Nasal cavity respiratory epithelium epithelial cell of viscerocranial mucosa (primary cell): ENCODE measurements at places on chromosomes 6 and 20. TPM values are rescaled to one million over a fixed set of nuclear protein-coding genes. Genes with fewer than 3 reads are reported as not detected.

The RAET1E gene
- 15.0 and 18.5 TPM in 2 replicates for total RNA-seq

The CDSN gene
- total RNA-seq = under 0.01 and 10.9 TPM in 2 replicates

The F13A1 gene
- total RNA-seq = not detected in 2 replicates

The BPI gene
- total RNA-seq = not detected in 2 replicates

The RBPJL gene
- not detected in 2 replicates for total RNA-seq

The SPATA25 gene
- 0.34 and 1.00 TPM in 2 replicates for total RNA-seq

The SSTR4 gene
- total RNA-seq = not detected in 2 replicates

The BPIFA1 gene
- 24.0 TPM in 1 of 2 replicates, not detected in the other for total RNA-seq

The BNIP5 gene
- not detected in 2 replicates for total RNA-seq

The CLVS2 gene
- not detected in 2 replicates for total RNA-seq

The BLTP3A gene
- total RNA-seq = 10.9 and 12.0 TPM in 2 replicates

The FHL5 gene
- not detected in 2 replicates for total RNA-seq

The EFCAB8 gene
- 0.36 and 0.68 TPM in 2 replicates for total RNA-seq

The OTOR gene
- total RNA-seq = not detected in 2 replicates

The KIF25 gene
- total RNA-seq = not detected in 2 replicates

The ECHDC1 gene
- total RNA-seq = 38.9 and 39.6 TPM in 2 replicates

The TCF21 gene
- not detected in 2 replicates for total RNA-seq

The CTCFL gene
- not detected in 2 replicates for total RNA-seq

The NR2E1 gene
- under 0.01 and 0.85 TPM in 2 replicates for total RNA-seq

The FAXC gene
- total RNA-seq = 1.0 and 7.5 TPM in 2 replicates

The ABHD16B gene
- not detected in 2 replicates for total RNA-seq

The ZFP57 gene
- total RNA-seq = under 0.01 and 4.2 TPM in 2 replicates

The WFDC2 gene
- total RNA-seq = 12.0 TPM in 1 of 2 replicates, not detected in the other

The UST gene
- total RNA-seq = 20.7 and 22.6 TPM in 2 replicates

The MOG gene
- not detected in 2 replicates for total RNA-seq

The DNAH8 gene
- total RNA-seq = under 0.01 TPM in 2 replicates

The PPT2 gene
- 6.8 and 8.5 TPM in 2 replicates for total RNA-seq

The MDFI gene
- total RNA-seq = 67.1 and 69.4 TPM in 2 replicates

The TMEM30A gene
- total RNA-seq = 123 and 133 TPM in 2 replicates

The RSPH3 gene
- 6.8 and 16.0 TPM in 2 replicates for total RNA-seq

The GJA1 gene
- 101 and 212 TPM in 2 replicates for total RNA-seq

The SOX18 gene
- not detected in 2 replicates for total RNA-seq

The DYNLT2 gene
- total RNA-seq = 0.68 and 0.71 TPM in 2 replicates

The PRSS35 gene
- under 0.01 TPM in 1 of 2 replicates, not detected in the other for total RNA-seq

The PPP1R3D gene
- total RNA-seq = 10.9 and 11.2 TPM in 2 replicates

The STX11 gene
- 0.50 and 0.68 TPM in 2 replicates for total RNA-seq

The RXRB gene
- total RNA-seq = 16.1 and 21.8 TPM in 2 replicates

The POM121L2 gene
- total RNA-seq = under 0.01 TPM in 1 of 2 replicates, not detected in the other

The VSTM2L gene
- 1.4 and 7.4 TPM in 2 replicates for total RNA-seq

The RIMS4 gene
- total RNA-seq = not detected in 2 replicates

The NKX2-4 gene
- total RNA-seq = not detected in 2 replicates

The EYA2 gene
- 3.4 and 12.3 TPM in 2 replicates for total RNA-seq
